ENCODE measurements at places on chromosomes 6 and 20.

DNA sequence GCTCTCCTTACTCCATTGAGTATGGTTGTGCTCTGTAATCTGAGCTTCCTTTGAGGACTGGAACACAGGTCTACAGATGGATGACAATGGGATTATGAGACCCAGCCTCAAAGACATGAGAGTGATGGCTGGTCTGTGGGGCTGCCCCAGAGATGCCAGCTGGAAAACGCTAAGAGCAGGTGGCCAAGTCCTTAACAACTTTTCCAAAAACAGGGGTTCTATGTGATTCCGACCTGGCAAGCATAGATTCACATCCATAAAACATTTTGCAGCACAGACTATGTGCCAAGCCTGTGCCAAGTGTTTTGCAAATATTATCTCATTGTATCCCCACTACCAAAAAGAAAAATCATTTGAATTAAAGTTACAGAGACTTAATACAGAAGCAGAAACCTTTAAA is 270.4 kb downstream of the PTPRT start:
- DNase-seq = no peak

DNA sequence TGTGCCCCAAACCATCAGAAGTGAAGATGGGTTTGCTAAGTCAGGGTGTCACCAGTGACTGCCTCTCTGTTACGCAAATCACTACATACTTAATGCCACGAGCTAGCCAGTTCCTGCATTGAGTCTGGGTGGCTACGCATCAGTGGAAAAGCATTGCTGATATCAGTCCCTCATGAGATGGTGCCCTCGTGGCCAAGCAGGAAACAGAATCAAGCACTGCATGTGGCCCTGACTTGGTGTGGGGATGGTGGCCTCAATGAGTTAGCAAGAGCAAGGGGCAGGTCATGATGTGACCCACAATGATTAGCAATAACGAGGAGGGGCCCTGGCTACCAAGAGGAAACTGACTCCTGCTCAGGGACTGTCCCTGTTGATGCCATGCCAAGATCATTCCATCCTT is 51.6 kb upstream of the FNDC1 start:
- DNase-seq = peak; percentile 11

GRCh38 chr20:39049684-39050554 is 87.8 kb downstream of the DHX35 start:
- DNase-seq = peak; percentile 86

DNA sequence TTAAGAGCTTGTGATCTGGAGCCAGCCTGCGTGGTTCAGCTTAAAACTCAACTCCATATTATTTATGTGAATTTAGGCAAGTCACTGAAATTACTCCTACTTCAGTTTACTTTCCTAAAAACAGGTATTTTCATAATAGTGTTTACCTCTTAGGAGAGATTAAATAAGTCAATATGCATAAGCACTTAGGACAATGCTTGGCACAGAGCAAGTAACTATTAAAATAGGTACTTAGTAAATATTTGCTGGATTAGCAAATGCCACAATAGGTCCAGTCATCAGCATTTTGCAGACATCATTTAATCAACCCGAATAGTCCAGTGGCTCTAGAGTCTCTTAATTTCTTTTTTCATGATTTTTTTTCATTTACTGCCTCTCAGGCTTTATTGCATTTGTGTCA is 78.6 kb upstream of the PTPRK start:
- DNase-seq = no peak

DNA sequence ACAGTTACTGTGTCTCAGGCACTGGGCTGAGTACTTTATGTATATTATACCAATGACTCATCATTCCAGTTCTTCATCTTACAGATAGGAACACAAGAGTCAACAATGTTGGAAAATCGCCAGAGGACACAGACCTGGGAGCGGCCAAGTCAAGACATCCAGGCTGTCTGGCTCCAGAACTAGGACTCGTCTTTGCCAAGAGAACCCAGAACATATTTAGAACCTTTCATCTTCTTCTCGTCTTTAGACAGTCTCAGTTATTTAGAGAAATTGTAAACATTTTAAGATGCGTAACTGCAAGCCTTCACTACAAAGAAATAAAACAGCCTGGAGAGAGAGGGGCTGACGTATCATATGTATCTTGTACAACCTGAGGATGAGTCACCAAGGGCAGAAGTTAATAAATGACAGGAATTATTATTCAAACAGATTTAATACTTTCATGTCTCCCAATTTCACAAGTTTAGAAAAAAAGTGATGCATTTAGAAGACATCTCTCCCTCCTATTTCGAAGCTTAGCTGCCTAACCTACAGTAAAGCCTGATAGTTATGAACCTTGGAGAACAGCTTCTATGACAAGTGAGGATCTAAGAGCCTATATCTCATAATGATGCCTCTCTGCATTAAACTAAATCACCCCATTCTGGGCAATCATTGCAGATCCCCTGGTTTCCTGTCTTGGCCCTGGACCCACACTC is 43.4 kb downstream of the SLC22A3 start:
- no peak for DNase-seq

DNA sequence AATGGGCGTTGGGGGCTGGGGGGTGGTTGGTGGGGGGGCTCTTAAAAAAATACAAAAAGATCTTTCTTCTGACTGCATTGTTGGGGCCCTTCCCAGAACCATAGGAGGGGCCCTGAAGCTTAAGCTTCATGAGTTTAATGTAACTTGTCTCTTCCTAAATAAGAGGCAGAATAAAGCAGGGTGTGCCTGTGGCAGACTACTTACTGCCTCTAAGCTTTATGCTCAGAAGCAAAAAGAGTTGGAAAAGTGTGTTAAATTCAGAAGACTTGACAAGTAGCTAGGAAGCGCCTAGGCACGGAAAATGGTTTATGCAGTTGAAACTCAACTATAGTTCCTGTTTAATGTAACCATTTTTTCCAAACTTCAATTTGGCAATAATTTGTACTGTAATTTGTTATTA is 44.5 kb downstream of the TIAM2 start:
- DNase-seq = no peak

DNA sequence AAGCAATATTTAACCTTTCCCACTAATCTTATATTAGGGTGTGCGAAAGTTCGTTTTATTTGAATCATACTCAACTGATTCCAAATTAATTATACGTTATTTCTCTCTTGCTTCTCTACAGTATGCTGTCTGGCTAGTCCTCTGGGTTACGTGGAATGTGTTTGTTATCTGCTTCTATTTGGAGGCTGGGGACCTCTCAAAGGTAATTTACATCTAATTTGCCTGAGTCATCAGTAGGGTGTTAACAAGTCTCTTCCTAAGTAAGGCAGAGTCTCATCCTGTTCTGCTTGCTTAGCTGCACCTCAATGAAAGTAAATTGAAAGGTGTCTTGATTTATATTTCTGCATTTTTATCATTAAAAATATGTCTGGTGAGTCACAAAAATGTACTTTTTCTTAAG is 551.5 kb downstream of the NKAIN2 start:
- no peak for DNase-seq

GRCh38 chr20:59925899-59926298 is 7.5 kb downstream of the SYCP2 start:
- DNase-seq = no peak

DNA sequence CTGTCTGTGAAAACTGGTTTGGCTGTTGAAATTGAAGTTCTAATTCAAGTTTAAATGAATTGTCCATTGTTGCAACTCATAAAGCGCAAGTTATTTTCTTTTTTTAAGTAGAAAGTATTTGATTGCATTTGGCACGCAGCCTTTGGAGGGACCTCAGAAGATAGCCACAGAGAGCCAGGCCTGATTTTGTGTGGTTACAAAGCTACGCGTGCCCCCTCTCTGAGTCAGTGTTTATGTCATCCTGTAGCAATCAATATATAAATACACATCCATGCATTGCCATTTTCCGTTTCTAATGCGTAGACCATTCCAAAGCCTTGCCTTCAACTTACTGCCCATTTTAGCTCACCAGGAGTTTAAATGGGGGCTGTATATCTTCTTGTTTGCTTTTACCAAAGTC is 173.2 kb downstream of the TMEM242 start:
- no peak for DNase-seq

DNA sequence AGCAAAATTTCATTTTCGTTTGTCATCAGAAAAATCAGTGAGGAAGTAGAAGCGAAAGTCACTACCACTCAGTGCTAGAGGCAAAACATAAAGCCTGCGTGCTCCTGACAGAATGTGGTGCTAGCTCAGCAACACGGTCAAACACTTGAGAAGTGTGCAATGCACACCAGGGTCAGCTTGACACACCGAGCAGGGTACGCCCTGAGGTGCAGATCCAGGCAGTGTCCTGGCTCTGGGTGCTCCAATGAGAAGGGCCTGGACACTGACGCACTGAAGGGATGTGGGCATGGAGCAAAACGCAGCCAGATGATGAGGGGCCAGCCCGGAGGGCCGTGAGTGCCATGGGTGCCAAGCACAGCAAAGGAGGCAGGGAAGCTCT is 5.9 kb downstream of the RNASET2 start:
- DNase-seq = no peak

GRCh38 chr6:17393892-17394631 is 667 bp downstream of the CAP2 start:
- peak; percentile 24 for DNase-seq

GRCh38 chr6:118148561-118148960 is 241.5 kb downstream of the SLC35F1 start:
- DNase-seq = no peak

DNA sequence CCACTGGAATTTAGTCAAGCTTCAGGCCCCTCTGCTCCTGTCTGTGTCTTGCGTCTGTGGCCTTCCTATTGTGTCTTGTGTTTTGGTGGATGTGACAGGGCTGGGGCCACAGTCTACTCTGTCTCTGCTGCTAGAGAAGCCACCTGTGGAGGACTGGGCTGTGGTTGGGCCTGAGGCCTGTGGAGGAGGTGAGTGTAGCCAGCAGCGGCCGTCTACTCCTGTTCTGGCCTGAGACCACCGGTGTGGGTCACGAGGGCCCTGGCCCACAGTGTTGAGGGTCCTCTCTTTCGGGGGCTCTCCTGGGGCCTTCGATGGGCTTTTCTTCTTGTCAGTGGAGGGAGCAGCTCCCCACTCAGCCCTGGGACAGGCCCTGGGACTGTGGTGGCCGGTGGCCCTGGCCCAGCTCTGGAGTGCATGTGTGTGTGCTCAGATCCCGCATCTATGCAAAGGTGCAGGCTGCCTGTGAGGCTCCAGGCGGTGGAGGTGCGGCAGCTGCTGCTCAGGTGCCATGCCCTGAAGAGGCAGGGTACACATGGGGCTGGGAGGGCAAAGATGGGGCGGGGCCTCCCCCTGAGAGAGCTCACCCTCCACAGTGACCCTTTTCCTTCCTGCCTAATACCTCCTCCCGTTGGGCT is 20.8 kb downstream of the SDCBP2 start:
- DNase-seq = no peak

DNA sequence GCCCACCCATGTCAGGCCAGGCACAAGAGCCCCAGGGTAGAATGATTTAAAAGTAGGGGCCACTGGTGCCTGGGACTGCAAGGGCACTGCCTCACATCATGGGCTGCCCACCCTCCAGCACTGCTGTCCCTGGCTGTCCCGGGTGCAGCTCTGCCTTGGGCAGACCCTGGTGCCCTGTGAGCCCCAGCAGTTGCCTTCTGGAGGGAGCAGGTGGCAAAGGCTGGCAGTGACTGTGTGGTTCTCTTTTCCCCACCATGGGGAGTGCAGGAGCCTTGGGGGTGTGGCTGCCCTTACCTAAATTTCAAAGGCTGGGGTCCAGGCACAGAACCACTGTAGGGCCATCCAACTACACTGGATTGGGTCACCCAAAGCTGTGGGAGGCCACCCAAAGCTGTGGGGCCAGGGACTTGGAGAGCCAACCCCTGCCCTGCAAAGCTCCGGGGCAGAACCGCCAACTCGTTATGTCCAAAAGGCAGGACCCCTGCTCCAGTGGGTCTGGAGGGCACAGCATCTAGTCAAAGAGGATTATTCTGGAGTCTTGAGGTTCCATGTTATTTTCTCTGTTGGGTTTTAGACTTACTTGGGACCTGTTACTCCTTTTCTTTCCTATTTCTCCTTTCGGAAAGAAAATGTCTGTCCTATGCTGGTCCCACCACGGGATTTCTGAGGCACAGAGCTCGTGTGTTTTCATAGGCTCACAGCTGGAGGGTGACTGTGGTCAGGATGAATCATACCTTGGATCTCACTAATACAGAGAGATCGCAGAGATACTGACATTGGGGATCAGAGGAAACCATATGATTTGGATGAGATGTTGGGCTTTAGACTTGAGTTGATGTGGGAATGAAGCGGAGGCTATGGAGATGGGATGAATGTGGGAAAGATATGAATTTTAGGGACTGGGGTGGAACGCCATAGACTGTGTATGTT is 65.3 kb downstream of the RAMACL start:
- no peak for DNase-seq

- DNase-seq = peak; percentile 52
These were observed at the start of gene HLA-DPA1 for GRCh38 chr6:33073431-33073871. Gene HLA-DPA1, minus strand, starts transcription at chr6:33073649.

DNA sequence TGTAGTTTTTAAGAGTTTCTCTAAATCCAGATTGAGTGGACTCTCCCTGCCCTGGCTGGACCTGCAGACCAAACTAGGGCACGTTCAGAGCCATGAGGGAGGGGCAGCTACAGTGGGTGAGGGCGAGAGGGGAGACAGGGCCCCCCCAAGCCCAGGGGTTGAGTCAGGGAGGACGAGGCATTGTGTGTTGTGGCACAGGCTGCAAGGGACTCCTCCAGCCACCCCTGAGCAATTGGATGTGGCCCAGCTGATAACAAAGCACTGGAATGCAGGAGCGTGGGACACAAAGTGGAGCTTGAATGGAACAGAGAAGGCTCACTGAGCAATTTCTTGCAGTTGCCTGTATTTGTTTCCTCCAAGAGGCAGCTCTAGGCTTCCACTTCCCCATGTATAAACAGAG is 43.5 kb upstream of the MYL9 start:
- no peak for DNase-seq

DNA sequence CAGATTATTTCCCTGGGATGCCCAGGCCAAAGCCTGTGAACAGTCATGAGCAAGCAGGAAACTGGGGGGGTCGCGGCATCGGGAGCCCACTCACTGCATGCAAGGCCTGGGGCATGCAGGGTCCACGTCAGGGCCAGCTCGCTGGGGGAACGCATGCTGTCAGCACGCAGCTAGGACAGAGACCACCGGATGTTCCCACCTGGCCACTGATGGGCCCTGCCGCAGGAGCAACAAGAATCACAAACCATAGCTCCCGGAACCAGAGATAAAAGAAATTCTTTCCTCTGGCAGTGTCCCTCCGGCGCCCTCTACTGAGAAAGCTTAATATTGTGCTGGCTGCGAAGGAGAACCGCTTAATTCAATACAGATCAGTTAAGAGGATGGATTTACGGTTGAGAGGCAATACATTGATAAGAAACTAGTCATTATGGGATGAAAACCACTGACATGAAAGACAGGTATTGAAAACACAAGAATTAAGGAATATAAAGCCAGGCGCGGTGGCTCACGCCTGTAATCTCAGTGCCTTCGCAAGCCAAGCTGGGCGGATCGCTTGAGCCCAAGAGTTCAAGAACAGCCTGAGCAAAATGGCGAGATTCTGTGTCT is 32.6 kb downstream of the C6orf15 start:
- DNase-seq = peak; percentile 77

DNA sequence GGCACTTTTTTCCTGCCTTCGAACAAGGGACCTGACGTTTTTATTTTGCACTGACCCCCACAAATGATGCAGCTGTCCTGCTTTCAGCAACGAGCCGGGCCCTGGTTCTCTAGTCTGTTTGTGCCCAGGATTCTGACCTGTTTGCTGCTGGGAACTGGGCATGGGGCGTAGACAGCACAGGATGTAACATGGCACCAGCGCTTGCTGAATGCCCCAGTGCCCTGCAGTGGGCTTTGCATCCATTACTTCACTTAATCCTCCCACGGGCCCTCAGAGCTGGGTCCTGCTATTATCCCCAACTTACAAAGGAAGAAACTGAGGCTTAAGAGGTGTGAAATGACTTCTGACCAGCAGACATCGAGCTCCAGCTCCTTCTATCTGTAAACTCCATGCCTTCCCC is 80.4 kb upstream of the PMEPA1 start:
- DNase-seq = no peak

GRCh38 chr20:18543932-18544331 is 23.3 kb upstream of the SMIM26 start:
- no peak for DNase-seq
